ENCODE measurements at places on chromosomes 6 and 20.

DNA sequence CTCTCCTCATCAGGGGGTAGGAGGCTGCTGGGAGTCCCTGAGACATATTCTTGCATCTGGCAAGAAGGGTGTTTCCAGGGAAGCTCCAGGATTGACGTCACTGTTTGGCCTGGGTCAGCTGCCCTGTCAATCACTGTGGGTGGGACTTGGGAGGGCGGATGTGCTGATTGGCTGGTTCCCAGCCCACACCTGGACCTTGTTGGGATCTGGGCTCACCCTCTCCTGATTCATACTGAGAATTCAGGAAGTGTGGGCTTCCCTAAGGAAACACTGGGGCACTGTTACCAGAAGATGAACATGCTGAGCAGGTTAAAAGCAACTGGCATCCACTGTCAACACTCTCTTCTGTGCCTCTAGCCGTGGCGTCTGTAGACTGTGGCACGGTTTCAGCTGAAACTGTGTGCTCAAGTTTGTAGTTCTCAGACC, 36.5 kb downstream of the CDH26 start:
- DNase-seq: no peak

DNA sequence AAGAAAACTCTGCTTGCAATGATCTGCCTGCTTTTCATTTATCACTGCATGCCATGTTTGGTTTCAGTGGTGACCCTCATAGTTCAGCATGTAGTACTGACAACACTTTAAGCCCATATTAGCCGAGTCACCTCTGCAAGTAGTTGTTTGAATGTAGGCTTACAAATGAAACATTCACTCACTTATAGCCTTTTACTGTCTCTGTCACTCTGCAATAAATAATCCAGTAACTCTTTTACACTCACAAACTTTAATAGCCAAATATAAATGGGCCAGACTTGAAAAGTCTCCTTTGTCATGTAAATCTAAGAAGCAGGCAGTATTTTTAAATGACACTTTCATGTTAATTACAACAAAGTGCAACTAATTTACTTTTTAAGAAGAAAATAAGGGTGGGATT, 1460.0 kb upstream of the ADGRB3 start:
- DNase-seq: no peak

DNA sequence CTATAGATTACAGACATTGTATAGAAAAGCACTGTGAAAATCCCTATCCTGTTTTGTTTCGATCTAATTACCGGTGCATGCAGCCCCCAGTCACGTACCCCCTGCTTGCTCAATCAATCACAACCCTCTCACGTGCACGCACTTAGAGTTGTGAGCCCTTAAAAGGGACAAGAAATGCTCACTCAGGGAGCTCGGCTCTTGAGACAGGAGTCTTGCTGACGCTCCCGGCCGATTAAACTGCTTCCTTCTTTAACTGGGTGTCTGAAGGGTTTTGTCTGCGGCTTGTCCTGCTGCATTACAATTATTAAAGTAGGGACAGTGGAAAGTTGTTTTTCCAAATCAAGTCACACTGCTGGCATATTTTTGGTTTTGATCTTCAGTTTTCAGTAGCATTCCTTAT, 2.6 kb downstream of the TXLNB start:
- DNase-seq: no peak

GRCh38 chr6:149470948-149471347, 13.9 kb downstream of the ZC3H12D start:
- no peak for DNase-seq

GRCh38 chr20:52191916-52192718, 538 bp upstream of the ZFP64 start:
- peak; percentile 76 for DNase-seq

- no peak for DNase-seq
Measured at GRCh38 chr6:160959726-160960435, 31.7 kb upstream of the MAP3K4 start.
